Effector memory CD8-positive, alpha-beta T cell (primary cell): ENCODE measurements at places on chromosomes 5 and 9.

DNA sequence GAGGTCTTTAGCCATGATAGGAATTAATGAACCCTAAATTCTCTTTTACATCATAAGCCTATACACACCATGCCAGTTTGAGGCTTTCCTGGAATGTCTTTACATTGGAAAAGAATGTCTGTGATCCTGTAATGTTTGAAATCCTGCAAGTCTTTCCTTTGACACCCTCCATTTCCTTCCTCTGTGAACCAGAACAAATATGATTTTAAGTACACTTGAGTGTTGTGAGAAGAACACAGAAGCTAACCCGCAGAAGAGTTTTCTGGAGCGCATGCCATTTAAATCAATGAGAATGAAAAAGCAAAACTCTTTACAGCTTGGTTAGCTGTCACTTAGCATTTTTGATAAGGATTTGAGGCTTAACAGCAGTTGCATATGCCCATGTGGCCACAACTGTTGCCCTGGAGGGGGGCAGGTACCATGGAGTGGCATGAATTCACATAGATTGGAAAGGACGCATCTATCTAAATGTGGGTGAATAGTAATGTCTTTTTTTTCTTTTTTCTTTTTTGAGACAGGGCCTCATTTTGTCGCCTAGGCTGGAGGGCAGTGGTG lies 372.6 kb downstream of the KDM4C start:
- peaks cover 32% of the 10 kb centered on the region for H3K36me3 ChIP-seq
- H3K4me1 ChIP-seq: peaks cover 1% of the 10 kb centered on the region
- H3K27ac ChIP-seq: no peak overlapping the region
- no peak for DNase-seq

DNA sequence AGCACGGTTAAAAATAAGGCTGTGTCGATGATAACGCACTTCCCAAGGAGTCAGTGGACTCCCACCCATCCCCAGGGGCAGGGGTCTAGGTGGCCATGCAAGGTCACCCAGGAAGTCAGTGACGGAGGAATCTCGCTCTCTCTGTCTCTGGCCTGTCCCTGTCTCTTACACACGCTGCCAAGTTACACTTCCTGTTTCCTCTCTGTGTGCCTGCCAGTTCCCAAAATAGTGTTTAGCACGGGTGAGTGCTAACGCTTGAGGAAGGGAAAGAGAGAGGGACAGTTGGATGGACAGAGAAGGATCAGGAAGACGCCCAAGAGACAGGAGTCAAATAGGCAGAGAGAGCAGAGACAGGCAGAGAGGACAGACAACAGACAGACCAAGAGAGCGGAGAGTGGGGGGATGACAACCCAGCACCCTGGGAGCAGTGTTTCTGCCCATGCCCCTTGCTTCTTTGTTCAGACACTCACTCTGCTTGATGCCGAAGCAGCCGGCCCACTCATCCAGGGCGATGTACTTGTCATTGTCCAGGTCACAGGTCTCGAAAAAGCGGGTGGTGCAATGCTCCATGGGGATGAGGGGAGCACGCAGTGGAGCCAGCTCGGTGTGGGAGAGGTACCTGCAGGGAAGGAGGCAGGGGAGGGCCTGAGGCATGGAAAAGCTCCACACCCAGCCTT lies 23.0 kb downstream of the SPARC start:
- H3K36me3 ChIP-seq: no peaks in the 10 kb centered on the region
- H3K4me3 ChIP-seq: no peak overlapping the region
- H3K27ac ChIP-seq: no peak overlapping the region
- H3K27me3 ChIP-seq: peaks cover 9% of the 10 kb centered on the region
- peaks cover 4% of the 10 kb centered on the region for H3K4me1 ChIP-seq

DNA sequence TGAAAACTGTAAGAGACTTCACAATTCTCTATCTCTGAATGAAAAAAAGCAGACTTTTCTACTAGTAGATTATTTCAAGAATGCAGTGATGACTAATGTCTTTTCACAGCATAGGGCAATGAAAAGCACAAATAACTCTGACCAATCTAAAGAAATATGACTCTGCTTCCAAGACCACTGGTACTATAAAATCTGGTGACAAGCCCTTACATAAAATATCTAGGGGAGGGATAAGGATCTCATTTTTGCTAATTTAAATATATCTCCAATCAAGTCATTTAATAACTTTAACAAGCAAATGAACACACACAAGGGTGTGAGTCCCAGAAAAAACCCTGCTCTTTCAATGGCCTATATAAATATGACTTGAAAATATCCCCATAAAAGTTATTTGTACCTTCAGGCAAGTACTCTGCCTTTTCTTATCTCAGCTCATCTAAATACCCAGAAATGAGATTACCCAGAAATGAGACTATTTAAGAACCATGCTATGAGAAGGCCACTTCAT lies 105.2 kb downstream of the GNAQ start:
- no peak overlapping the region for H3K27ac ChIP-seq
- no peak overlapping the region for H3K4me3 ChIP-seq
- no peak for DNase-seq
- H3K36me3 ChIP-seq: no peaks in the 10 kb centered on the region
- H3K27me3 ChIP-seq: no peaks in the 10 kb centered on the region

DNA sequence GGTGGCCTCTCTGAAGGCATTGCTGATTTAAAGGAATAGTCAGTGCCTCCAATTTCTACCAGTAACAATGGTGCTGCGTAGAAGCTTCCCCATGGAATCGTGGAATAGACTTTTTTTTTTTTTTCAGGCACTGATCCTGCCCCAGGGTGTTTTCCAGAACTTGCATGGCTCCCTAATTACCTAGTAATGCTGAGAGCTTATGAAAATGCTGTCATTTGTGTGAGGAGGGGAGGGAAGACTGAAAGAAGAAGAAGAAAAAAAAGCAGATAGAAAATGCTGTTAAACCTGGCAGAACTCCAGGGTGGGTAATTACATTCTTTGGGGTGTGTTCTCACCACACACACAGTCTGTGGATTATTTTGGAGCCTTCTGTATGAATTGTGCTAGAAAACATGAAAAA lies 4.8 kb upstream of the GRIA1 start:
- DNase-seq: no peak
- H3K4me3 ChIP-seq: no peak overlapping the region
- H3K36me3 ChIP-seq: no peaks in the 10 kb centered on the region

DNA sequence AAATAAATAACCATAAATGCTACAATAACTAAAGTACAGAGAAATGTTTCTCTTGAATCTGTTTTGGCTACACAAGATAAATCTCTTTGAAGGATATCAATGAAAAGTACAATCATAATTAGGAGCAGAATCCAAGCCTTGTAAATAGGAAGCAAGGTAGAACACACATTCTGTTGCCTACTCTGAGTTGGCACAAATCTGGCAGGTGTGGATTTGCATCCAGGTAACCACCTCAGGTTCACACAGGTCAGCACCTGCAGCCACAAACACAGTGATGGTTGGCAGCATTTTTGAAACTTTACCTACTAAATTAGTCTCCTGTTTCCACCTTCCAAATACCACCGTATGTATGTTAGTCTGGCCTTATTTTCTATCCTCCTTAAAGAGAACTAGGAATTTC lies 105.3 kb upstream of the PIK3R1 start:
- H3K27ac ChIP-seq: no peak overlapping the region
- H3K36me3 ChIP-seq: no peaks in the 10 kb centered on the region
- peaks cover under 1% of the 10 kb centered on the region for H3K27me3 ChIP-seq

DNA sequence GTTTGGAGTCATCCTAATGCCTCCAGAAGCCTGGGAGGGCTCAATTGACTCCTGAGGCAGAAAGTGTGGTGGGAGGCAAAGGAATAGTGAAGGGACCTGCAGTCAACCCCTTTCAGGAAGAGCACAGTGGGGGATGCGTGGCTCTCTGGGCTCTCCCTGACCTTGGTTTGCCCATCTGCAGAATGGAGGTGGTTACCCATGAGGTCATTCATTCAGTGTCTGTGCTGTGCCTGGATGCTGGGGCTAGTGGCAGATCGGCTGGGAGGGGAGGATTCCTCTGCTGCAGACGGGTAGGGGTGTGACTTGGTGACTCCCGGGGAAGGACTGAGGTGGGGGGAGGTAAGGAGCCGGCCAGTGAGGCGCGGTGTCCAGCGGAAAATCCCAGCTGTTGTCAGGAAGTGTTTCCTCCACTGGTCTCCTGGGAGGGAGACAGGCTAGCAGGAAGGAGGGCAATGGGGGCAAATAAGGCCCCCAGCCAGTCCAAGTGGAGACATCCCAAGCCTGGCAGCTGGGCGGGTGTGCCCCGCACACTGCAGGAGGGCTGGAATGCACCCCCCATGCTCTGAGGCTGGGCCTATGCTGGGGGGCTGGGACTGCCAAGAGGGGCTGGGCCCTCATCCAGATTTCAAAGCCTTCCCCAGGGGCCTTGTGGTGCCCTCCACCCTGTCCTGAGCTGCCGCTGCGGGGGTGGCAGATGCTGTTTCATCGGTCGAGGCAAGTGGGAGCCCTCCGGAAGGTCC lies 10.9 kb downstream of the CXXC5 start:
- H3K27ac ChIP-seq: peak overlapping the region; percentile 83
- no peak for DNase-seq
- H3K27me3 ChIP-seq: no peaks in the 10 kb centered on the region
- peaks cover 5% of the 10 kb centered on the region for H3K36me3 ChIP-seq

GRCh38 chr5:28576022-28576421 lies 1537.6 kb upstream of the CDH9 start:
- no peaks in the 10 kb centered on the region for H3K27me3 ChIP-seq
- no peaks in the 10 kb centered on the region for H3K36me3 ChIP-seq
- H3K4me3 ChIP-seq: no peak overlapping the region
- H3K27ac ChIP-seq: no peak overlapping the region
- H3K4me1 ChIP-seq: no peaks in the 10 kb centered on the region
